ENCODE measurements at places on chromosomes 16 and 17.

DNA sequence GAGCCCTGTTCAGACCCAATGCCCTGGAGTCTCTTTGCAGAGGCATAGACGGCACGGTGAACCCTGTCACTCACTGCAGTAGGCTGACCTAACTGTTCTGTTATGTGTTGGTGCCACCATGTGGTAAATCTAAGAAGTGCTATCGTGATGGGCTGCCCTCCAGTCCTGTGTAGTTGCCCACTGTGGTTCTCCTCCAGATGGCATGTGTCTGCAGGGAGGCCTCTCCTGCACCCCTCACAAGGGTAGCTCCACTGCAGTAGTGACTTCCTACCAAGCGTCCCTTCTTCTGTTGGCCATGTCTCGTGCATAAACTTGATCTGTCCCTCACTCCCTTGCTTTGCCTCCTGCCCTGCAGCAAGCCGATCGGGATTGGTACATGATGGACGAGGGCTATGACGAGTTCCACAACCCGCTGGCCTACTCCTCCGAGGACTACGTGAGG, 5.8 kb downstream of the DHX38 start:
- peak; percentile 14 for DNase-seq

DNA sequence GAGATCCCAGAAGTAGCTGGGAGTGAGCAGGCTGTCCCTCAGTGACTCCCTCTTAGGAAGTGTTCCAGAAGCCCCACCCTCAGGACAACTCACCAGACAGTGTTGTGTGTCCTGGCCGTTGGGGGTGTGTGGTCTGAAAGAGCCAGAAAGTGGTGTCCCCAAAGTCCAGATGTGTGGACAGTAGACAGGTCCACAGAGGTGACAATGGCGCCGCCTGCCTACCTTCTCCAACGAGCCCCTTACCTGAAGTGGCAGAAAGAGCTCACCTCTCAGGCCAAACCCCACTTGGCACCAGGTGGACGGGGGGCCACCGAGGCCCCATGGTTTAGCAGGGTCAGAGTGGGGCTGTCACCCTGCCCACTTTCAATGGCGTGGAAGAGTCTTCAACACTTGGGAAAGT, 19.9 kb downstream of the C17orf100 start:
- DNase-seq = no peak

GRCh38 chr16:8866118-8866883, 2.5 kb downstream of the CARHSP1 start:
- DNase-seq = no peak

- no peak for DNase-seq
Observed at GRCh38 chr17:42163113-42163512, 8.3 kb upstream of the RAB5C start.

DNA sequence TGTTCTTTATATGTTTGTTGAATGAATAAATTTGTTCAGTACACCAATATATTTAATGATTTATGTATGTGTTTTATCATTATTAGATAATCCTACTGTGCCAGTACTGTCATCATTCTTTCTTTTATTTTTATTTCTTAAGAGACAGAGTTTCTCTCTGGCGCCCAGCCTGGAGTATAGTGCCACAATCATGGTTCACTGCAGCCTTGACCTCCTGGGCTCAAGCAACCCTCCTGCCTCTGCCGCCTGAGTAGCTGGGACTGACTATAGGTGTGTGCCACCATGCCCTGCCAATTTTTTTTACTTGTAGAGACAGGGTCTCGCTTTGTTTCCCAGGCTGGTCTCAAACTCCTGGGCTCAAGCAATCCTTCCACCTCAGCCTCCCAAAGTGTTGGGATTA, 41.8 kb downstream of the PAFAH1B1 start:
- no peak for DNase-seq

GRCh38 chr17:18187821-18188761, 4.5 kb downstream of the ALKBH5 start:
- no peak for DNase-seq

- DNase-seq = no peak
Observed at GRCh38 chr17:29240477-29240876, 6.2 kb upstream of the CRYBA1 start.

GRCh38 chr16:86626966-86627365, 48.6 kb downstream of the FOXL1 start:
- no peak for DNase-seq

DNA sequence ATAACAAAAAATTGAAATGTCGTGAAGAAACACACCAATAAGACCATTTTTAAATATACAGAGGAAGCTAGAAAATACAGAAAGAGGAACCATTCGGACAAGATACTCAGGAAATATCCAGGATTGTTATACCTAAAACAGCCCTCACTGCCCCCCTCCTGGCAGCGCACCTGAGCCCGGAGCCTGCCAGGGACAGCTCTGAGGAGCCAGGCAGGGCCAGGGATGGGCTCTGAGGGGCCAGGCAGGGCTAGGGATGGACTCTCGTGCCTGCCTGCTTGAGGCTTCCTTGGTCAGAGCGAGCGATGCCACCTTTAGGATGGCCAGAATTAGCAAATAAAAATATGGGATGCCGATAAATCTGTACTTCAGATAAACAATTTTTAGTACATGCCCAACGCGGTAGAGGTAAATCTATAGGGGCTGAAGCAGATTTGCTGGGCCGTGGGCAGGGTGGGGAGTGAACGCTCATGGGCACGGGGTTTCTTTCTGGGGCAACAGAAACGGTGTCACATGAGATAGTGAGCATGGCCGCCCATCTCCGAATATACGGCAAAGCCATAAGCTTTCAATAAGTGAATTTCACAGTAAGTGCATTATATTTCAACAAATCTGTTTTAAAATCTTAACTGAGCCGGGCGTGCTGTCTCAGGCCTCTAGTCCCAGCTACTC, 18.2 kb upstream of the CSNK1D start:
- no peak for DNase-seq

GRCh38 chr17:40373324-40373723, 8.8 kb upstream of the GJD3 start:
- DNase-seq = no peak

DNA sequence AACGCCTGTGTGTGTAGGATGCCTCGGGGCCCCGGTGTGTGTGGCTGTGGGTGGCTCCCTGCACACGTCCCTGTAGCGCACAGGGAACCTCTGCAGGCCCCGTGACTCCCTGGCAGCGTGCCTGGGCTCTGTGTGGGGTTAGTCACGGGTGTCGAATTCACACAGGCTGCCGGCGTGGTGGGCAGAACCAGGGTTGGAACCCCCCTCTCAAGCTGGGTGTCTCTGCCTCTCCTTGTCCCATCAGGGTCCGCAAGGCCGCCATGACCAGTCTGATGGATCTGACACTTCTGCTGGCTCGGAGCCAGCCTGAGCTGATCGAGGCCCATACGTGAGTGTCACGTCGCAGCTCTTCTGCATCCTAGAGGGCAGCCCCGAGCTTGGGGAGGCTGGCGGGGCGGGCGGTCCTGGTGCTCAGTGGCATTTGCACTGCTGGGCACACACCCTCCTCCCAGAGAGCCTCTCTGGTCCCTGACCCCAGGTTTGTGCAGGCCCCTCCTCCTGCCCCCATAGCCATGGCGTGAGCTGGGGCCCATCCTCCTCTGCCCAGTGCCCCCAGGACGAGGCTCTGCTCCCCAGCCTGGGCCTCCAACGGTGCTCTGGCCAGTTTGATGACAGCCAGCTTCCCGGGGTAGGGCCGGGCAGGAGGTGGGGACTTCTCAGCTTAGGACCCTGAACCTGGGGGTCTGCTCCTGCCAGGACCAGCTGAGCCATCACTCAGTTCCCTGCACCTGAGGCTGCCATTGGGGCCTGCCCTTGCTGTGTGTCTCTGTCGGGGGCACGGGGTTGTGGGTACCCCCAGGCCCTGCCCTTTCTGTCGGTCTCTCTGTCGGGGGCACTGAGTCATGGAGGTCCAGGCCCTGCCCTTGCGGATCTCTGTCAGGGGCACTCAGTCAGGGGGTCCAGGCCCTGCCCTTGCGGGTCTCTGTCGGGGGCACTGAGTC, 88.1 kb upstream of the ZNF750 start:
- DNase-seq = no peak

- no peak for DNase-seq
Observed at GRCh38 chr17:66789961-66790437, 44.9 kb upstream of the CACNG5 start.

DNA sequence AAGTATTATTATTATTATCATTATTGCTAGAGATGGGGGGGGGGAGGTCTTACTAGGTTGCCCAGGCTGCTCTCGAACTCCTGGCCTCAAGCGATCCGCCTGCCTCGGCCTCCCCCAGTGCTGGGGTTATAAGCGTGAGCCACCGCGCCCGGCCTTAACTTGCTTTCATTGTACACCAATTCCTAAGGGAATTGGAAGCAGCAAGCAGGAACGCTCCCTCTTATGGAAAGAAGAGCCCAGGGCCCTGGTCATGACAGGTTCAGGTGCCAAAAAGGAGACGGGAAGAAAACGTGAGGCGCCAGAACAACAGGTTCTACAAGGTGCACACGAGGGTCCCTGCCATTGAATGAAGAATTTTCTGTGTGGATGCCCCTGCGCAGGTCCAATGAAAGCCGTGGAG, 540 bp upstream of the RPL38 start:
- peak; percentile 59 for DNase-seq

GRCh38 chr16:3487521-3488410, 7.5 kb downstream of the C16orf90 start:
- no peak for DNase-seq

- no peak for DNase-seq
Observed at GRCh38 chr17:28384281-28385036, 13.0 kb downstream of the SARM1 start.

GRCh38 chr16:57264950-57265371, 19.5 kb downstream of the PLLP start:
- no peak for DNase-seq

- no peak for DNase-seq
Observed at GRCh38 chr17:81365601-81366585, 29.4 kb upstream of the BAHCC1 start.

- no peak for DNase-seq
Observed at GRCh38 chr16:73059779-73060615, 12.1 kb upstream of the ZFHX3 start.

- no peak for DNase-seq
Observed at GRCh38 chr17:14331225-14331981, 30.5 kb downstream of the HS3ST3B1 start.

GRCh38 chr16:76729525-76729924, 452.3 kb downstream of the CNTNAP4 start:
- DNase-seq = no peak

GRCh38 chr16:7888411-7888810, 555.8 kb downstream of the RBFOX1 start:
- DNase-seq = no peak

GRCh38 chr16:69703638-69704037, 22.7 kb downstream of the NQO1 start:
- no peak for DNase-seq

DNA sequence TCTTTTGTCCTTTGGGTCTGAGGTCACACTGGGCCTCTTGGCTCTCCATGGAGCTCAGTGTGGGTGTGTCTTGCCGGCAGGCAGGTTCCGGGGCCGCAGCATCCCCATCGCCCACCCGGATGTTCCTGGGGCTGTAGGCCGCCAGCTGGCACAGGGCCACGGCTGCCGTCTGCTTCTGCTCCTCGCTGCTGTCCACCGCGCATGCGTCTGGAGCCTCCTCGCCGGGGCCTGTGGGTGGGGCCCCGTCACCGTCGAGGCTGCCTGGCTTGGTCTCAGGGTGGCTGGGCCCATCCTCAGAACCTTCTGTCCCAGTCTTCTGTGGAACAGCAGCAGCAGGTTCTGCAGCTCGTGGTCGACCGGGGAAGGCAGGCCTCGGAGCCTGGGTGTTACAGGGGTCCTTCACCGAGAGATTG, 9.6 kb downstream of the ZNF750 start:
- DNase-seq = no peak

DNA sequence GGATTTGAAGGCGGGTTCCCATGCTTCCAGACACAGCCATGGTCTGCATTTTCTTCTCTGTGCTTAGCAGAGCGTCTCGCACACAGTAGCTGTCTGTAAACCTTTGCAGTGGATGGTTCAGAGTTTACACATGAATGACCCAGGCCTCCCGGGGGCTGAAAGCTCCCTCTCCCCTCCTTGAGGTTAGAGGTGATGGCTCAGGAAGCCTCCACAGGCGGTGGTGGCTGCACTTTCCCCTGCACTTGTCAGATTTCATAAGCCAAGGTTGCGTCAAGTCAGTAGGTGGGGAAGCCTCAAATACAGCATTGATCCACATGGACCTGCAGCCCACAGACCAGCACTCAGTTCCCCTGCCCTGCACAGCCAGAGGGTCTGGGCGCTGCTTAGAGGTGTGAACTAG, 211.9 kb downstream of the KATNIP start:
- no peak for DNase-seq

GRCh38 chr16:72927199-72928089, 120.5 kb downstream of the ZFHX3 start:
- DNase-seq = peak; percentile 91

GRCh38 chr17:45081047-45081703, 20.1 kb downstream of the NMT1 start:
- DNase-seq = no peak

GRCh38 chr16:17170435-17170834, 300.3 kb downstream of the XYLT1 start:
- no peak for DNase-seq

DNA sequence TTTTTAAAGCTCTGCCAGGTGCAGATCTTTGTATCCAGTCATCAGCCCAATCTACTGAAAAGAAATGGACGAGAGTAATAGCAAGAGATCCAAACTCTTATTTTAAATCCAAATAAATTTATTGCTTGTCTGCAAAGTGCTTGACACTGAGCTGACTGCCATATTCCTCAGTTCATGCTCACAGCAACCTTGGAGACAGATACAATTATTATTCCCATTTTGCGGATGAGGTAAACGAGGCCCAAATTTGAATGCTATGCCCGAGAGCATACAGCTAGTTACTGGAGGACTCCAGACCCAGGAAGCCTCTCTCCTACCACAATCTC, 620 bp downstream of the NOB1 start:
- no peak for DNase-seq

- DNase-seq = no peak
Observed at GRCh38 chr17:45867702-45868101, 23.0 kb downstream of the SPPL2C start.

GRCh38 chr16:72442385-72443158, 270.6 kb upstream of the PMFBP1 start:
- no peak for DNase-seq

GRCh38 chr16:87025676-87026075, 291.5 kb downstream of the C16orf95 start:
- DNase-seq = no peak

DNA sequence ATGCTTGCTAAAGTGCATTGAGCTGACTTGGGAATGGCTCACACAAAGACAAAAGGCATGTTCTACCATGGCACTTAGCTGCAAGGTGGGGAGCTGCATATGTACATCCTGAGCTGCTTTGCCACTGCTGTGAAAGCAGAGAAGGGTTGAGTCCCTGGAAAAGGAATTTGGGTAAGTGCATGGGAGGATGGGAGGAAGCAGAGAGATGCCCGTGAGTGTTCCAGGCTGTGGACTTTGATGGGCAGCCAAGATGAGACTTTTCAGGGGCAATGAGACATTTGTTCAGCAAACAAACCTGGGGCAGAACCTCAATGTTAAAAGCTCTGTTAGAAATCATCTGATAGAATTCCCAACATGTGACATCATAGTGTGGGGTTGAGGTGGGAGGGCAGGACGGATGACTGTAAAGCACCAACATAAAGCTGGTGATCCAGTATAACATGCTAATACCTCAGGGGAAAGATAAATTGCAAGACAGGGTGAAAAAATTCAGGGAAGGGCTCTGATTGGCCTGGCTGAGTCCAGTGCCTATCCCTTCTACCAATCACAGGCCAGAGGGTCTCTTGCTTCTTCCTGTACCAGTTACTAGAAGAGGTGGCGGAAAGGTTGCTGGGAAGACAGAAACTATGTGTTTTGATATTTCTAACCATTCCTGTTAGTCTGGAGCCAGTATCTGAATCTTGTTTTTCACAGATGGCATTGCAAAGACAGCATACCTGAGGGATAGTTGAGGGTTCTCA, 163.2 kb downstream of the UTP18 start:
- DNase-seq = no peak

- no peak for DNase-seq
Observed at GRCh38 chr17:76660656-76661042, 17.1 kb upstream of the ST6GALNAC1 start.

Data from NCI-H345 (cell line).